ENCODE measurements at places on chromosomes 12 and 14.

DNA sequence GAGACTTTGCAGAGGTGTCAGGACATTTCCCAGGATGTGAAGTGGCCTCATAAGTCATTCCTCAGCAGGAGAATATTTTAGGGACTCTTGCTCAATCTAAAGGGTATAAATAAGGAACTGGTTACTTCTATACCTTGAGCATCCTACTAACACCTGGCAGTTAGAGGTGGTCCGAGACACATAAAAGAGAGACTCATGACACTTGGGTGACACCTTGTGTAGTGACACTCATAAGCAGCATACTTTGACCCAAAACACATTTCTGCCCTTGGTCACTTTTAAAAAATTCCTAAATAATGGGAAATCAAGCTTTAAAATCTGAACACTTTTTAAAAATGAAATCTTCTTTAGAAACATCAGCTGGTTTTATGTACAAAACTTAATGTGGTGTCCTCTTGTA lies 118.4 kb downstream of the KCNMB4 start:
- no peak for DNase-seq

DNA sequence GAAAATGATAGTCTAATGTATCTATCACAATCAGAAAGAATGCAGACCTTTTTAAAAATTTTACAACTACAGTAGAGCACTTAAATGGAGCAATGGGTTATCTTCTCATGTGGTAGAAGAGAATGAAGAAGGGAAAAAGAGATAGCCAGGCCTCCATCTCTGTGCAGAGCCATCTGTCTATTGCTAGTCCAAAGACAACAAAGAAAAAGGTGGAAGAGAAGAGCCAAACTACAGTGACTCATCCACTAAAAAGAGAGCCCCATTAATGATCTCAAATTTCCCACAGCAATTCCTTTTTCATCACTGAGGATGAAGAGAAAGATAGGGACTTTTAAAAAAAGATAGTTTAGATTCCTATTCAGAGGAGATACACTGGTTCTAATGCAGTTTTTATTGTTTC lies 232.9 kb downstream of the ATXN7L3B start:
- no peak for DNase-seq

GRCh38 chr14:54829486-54830224 lies 73.0 kb downstream of the GCH1 start:
- DNase-seq = no peak

DNA sequence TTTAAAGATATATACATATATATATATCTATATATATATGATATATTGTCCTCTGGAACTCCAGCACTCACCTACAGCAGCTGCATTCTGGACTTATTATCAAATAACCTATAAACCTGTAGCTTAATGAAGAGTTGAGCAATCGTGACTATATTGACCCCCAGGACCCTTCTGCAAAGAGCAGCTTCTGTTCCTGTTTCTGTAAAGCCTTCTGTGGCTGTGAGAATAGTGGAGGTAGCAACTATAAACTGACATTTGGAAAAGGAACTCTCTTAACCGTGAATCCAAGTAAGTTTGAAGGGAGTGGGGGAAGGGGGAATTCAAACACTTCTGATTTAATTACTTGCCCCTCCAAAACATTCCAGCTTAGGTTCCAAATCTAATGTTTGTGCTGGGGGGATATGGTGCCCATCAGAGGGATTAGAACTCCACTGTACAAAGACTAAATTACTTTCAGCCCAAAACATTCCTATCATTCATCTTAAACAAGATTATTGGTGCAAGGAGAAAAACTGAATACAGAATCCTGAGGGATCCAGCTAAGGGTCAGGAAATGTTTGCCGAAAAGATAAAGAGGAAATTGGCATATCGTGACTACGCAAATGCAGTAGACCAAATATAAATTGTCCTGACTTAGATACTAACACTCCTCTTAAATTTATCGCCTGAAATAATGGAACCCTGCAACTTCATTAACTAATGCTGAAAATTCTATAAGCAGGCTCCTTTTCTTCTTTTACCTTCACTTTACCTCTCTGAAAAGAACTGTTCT lies 106.1 kb downstream of the DAD1 start:
- DNase-seq = no peak

DNA sequence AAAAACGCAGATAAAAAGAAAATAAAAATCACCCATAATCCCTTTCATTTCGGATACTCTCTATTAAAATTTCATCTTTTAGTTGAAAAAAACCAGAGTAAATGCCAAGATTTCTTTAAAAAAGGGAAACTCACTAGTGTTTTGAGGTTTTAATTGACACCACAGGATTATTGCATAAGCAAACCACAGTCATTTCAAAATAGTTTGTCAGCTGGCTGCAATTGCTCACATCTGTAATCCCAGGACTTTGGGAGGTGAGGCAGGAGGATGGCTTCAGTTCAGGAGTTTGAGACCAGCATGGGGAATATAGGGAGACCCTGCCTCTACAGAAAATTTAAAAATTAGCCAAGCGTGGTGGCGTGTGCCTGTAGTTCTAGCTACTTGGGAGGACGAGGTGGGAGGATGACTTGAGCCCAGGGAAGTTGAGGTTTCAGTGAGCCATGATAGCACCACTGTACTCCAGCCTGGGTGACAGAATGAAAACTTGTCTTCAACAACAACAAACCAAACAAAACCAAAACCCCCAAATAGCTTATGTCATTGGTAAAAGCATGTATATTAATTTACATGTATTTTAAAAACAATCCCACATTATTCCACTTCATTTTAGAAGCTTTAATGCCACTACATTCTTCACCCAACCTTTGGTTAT lies 48.8 kb downstream of the SYNE2 start:
- no peak for DNase-seq

GRCh38 chr12:49027846-49028555 lies 9.4 kb upstream of the PRKAG1 start:
- DNase-seq = no peak

DNA sequence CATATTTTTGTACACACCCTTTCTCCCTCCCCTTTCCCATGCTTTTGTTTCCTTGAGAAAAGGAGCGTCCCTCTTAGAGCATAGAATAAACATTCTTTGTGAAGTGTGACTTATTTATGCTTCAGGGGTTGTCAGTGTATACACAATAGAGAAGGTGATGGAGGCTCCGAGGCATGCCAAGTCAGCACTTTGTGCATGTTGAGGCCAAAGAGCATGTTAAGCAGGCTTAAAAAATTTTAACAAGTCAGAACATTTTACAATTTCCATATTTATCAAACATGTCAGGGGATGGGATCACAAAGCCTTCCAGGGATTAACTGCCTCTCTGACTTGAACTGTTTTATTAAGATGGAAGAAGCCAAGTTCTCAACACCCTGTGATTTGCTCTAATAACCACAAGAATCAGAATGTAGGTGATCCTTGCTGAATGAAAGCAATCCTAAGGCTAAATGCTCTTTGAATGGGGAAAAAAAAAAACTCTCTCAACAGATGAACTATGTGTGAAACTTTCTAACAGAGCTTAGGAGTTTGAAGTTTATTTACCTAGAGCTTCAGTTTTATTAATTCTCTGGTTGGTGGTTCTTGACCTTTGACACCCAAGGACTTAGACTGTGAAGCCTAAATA lies 223.1 kb downstream of the RAD51B start:
- no peak for DNase-seq

GRCh38 chr12:98998697-98999299 lies 353.7 kb downstream of the APAF1 start:
- DNase-seq = peak; percentile 22

- DNase-seq = no peak
Measured at GRCh38 chr12:106601496-106601895, 18.7 kb downstream of the RFX4 start.

DNA sequence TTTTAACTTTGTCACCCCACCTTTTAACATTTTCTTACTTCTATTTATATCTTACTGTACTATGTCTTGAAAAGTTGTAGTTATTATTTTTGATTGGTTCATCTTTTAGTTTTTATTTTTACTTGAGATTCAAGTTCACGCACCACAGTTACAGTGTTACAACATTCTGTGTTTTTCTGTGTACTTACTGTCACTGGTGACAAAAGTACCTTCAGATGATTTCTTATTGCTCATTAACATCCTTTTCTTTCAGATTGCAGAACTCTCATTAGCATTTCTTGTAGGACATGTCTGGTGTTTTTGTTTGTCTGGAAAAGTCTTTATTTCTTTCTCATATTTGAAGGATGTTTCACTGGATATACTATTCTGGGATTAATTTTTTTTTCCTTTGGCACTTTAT lies 289.9 kb downstream of the BCAT1 start:
- DNase-seq = no peak

GRCh38 chr12:46946137-46946536 lies 120.3 kb upstream of the SLC38A4 start:
- no peak for DNase-seq

DNA sequence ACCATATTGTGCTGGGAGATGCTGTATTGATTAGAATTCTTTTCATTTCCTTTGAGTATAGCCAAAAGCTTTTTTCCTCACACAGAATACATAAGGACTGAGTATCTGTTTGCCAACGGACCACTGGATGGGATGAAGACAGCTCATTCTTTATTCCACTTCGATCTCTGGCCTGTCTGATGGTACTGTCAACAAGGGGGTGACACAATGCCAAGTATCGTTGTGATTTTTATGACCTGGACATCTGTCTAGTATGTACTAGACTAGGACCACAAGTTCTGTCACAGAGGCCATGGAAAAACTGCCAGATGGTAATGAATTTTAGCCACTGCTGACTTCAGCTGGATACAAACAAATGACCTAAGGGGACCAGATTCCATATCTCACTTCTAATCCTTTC lies 502.7 kb downstream of the SOX5 start:
- no peak for DNase-seq

DNA sequence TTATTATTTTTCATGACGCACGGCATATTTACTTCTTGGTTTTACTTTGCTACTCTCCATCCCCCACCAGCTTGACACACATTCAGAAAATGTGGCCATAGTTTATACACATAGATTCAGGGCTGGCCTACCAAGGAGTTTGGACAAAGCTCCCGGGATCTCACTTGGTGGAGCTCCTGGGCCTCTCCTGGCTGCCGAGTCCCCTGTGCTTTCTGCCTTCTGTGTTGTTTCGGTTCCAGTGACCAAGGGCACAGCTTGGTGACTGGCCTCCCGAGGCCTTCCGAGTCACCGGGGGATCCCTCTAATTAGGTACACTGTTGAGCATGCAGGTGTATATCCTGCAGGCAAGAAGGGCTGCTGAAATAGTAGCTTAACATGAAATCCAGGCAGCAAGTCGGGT lies 63.5 kb downstream of the RGS6 start:
- no peak for DNase-seq

- no peak for DNase-seq
Measured at GRCh38 chr14:77844802-77845201, 44.9 kb downstream of the ADCK1 start.

DNA sequence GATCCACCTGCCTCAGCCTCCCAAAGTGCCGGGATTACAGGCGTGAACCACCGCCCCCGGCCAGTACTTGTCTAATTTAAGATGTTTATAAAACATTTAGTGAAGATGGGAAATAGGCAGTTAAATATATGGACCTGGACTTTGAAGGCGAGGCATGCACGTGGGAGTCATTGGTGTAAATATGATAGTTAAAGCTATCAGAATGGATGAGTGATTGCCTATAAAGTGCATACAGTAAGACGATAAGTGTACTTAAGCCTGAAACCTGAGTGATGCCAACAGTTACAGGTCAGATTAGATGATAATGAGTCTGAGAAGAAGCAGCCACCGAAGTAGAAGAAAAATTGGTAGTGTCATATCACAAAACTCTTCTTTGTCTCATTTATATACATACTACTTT lies 11.5 kb downstream of the RAD51B start:
- DNase-seq = no peak

DNA sequence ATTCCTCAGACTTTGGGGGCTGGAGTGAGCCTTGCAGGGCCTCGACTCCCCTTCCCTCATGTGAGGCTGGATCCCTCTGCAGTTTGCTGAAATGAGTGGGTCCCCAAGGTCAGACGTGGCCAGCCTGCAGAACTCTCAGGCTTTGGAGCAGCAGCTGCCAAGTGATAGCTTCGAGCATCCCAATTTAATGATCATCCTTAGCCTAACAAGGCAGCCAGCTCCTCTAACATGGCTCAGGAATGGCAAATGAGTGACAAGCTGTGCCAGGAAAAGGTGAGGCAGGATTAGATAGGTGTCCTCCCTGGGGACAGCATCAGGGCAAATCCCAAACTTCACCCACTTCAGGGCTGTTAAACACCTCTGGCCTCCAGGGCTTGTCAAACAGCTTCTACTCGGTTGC lies 130.7 kb upstream of the PWP1 start:
- DNase-seq = no peak

GRCh38 chr14:102955636-102956408 lies 33.4 kb downstream of the AMN start:
- no peak for DNase-seq

GRCh38 chr12:57515934-57516541 lies 4.3 kb downstream of the DDIT3 start:
- DNase-seq = no peak

GRCh38 chr14:55713486-55713885 lies 133.5 kb downstream of the KTN1 start:
- no peak for DNase-seq

GRCh38 chr12:48901278-48901677 lies 24.0 kb downstream of the FKBP11 start:
- no peak for DNase-seq

DNA sequence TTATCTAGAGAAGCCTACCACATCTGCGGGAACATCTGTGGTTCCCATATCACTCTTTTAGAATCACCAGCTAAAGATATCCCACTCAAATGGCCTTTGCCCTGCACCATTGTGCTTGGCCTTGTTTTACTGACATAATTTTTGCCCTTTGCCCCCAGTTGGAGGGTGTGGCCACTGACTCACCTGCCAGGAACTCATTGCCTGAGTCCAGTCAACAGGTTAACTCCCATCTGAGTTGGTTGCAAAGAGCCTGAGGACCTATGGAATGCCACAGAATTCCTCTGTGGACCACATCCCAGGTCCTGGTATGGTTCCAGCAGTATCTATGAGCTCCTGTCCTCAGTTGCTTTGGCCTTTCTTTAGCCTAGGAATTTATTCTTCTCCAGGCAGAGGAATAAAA lies 55.7 kb upstream of the PTGR2 start:
- no peak for DNase-seq

- DNase-seq = no peak
Measured at GRCh38 chr14:23269193-23269592, 16.7 kb downstream of the HOMEZ start.

- no peak for DNase-seq
Measured at GRCh38 chr12:128603573-128604115, 220.1 kb downstream of the SLC15A4 start.

- no peak for DNase-seq
Measured at GRCh38 chr14:85909581-85909980, 379.6 kb downstream of the FLRT2 start.

- no peak for DNase-seq
Measured at GRCh38 chr14:68786491-68787091, 6.3 kb downstream of the ZFP36L1 start.

GRCh38 chr12:84497819-84498218 lies 414.8 kb downstream of the SLC6A15 start:
- no peak for DNase-seq

Data from glomerular endothelial cell (primary cell).